ENCODE measurements at places on chromosomes 7 and 10.

- no peak for DNase-seq
These were observed 80.0 kb downstream of the NRCAM start for GRCh38 chr7:108376206-108376605.

- DNase-seq, result no peak
These were observed 126.4 kb downstream of the RNLS start for GRCh38 chr10:88456730-88457129.

DNA sequence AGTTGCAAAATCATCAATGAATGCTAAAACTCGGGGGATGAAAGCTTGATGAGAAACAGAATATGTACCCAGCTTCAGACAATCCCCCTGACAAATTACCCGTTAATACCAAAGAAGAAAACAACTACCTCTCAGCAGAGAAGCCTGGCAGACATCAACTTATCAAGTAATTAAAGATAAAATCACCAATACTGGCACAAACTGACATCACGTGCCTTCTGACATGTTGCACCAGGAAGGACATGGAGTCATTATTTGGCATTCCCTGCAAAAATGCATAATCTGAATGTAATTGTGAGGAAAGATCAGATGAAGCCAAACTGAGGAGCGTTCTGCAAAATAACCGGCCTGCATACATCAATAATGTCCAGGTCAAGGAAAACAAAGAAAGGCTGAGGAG, 7.7 kb downstream of the SLIT1 start:
- DNase-seq, result no peak

DNA sequence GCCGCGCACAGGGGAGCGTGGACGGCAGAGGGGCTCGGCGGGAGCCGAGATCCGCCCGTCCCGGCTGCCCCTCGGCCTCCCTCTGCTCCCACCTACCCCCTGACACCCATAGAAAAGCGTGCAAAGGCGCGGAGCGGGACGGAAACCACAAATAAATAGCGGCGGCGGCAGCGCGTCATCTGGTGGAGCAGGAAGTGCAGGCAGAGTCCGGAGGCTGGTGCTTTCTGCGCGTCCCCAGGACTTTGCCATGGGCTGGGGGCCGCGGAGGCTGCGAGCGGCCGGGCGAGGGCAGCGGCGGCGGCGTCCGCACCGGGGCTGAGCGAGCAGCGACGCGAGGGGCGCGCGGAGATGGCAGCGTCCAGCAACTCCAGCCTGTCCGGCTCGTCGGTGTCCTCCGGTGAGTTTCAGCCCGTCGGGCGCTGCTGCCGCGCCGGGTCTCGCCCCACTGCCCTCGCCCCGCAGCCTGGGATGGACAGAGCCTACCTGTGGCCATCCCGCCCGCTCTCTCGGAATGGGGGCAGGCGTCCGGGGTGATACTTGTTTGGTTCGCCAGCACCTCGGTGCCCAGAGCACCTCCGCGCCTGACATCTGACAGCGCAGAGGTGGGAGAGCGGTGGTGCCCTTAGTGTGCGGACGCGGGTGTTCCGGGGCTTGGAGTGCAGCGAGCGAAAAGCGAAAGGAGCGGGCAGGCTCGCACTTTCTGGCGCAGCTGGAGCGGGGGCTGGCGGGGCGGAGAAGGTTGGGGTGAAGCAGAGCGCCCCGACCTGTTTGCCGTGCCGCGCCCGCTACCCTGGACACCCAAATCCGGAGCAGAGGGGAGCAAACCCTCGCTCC, at the start of gene CHN2:
Gene CHN2 (plus strand): TSS at position 182 of the 834 bp plus-strand sequence.
- no peak for DNase-seq

- no peak for DNase-seq
These were observed 490.9 kb downstream of the REEP3 start for GRCh38 chr10:64011912-64012714.

GRCh38 chr10:30437031-30437841, 3.3 kb downstream of the MAP3K8 start:
- DNase-seq, result no peak

DNA sequence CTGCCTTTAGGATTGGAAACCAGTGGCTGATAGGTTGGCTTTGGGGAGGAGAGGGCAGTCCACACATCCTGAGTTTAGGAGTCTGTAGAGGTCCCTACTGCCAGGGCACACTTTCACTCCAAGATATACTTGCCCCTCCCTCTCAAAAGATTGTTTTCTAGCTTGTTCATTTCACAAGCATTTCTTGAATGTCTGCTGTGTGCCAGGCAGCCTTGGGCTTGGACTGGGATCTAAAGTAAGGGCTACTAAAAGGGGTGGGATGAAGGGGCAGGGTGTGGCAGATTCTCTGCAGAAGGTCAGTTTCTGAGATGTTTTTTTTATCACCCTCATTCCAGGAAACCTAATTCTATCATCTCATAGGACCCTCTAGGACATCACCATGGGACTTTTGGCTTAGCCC, 272.4 kb downstream of the SKAP2 start:
- DNase-seq, result no peak

DNA sequence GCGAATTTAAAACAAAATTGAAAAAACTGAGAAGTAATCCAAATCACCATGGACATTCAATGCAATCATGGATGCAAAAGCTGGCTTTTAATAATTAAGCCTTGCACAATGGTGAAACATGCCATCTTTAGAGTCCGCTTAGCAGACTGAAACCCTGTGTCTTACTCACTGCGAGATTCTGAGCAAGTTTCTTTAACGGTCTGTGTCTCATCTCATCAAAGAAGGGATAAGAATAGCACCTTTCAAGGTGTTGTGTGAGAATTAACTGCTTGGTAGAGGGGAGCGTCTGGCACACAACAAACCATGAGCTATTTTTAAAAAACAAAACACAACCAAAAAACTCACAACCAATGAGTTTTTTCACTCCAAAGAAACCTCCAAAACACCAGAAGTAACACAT, 21.4 kb downstream of the ACBD7 start:
- no peak for DNase-seq

DNA sequence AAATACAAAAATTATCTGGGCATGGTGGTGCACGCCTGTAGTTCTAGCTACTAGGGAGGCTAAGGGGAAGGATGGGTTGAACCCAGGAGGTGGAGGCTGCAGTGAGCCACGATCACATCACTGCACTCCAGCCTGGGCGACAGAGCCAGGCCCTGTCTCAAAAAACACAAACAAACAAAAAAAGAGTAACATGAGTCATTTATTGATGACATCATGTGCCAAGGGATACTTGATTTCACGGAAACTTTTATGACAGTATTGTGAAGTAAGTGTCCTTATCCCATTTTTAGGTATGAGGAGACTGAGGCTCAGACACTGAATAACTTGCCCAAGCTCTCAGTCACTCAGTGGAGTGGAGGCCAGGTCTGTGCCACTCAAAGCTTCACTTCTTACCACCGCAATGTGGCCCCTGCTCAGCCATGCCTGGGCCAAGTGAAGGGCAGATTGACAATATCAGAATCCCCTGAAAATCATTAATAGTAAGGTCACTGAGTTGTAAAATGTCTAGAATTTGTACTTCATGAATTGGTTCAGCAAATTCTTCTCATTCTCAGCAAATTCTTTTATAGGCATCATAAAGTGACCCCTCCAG, 36.5 kb downstream of the EMX2 start:
- DNase-seq, result no peak

Measured in stimulated activated CD4-positive, alpha-beta T cell treated with anti-CD3 and anti-CD28 coated beads, TNF-alpha, amount 100 ng/mL, for 48 hours (primary cell).